ENCODE measurements at places on chromosomes 7 and 10.
A peak's percentile ranks its signal among the peaks of the same experiment; 100 is the strongest.

- DNase-seq: no peak
Measured at GRCh38 chr7:24063721-24064120, 220.3 kb upstream of the NPY start.

DNA sequence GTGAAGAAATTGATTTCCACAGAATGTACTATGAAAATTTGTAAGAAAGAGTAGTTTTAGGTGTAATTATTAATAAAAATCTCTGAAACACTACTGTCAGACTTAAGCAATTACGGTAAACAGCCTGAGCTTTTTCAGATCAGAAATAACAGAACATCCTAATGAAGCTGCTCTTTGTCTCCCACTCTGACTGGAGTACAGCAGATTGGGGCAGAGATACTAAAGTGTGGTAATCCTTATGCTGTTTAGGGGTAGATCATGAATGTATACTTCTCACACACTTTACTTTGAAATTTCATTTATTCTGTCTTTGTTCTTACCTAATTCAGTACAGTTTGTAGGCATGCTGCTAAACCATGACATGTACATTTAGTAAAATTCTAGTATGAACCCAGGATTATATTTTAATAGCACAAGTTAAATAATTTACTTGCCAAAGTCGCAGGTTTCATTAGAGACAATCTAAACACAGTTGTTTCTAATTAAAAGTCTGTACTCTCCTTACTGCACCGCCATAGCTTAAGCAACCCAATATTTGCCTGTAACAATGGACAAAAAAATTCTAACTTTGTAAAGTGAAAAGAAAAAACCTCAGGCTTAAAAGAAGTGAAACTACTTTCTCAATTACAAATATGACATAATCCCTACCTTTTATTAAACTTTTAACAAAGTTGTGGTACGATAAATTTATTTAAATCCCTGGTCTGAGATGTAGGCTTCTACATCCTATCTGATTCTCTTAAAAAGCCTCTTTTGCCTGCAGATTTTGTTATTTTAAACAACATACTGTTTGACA is 88.8 kb downstream of the KMT2E start:
- no peak for DNase-seq

DNA sequence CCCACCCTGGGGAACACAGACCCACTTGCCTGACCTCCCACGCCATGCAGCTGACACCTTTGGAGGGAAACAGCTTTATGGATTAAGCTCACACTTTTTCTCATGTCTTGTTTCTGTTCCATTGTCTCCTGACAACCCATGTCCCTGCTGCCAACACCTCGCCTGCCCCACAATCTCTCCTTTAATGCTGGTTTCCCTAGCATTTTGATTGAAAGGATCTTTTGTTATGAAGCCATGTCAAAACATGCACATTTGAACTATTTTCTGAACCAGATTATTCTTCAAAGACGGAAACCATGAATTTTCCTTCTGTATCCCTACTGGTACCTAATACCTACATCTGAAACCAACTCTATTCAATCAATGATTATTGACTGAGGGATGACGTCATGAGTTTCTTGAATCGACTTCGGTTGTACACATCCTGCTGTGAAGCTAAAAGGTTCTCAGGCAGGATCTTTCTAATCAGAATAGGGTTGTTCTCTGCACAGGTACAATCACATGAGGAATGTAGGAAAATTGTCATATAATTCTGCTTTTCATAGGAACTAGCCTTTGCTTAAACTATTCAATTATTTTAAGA is 106.2 kb upstream of the NEBL start:
- DNase-seq: no peak

DNA sequence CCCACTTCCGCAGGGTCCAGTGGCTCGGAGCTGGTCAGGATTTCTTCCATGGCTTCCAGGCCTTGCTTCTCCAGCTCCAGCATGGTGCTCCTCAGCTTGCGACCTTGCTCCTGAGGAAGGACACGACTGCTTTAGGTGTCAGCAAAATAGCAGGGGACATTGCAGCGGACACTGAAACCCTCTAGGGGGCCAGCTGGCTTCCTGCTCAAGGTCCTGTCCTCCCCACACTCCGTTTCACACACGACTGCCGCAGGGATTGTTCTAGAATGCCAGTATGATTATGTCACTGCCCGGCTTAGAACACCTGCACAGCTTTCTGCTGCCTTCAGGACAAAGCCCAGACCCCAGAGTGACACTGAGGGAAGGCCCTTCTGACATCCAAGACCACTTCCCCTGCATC is 65.6 kb downstream of the SCRN1 start:
- no peak for DNase-seq

GRCh38 chr7:2645274-2645868 is 13.6 kb downstream of the TTYH3 start:
- DNase-seq: no peak

GRCh38 chr7:30612658-30613265 is 18.1 kb downstream of the GARS1 start:
- no peak for DNase-seq

GRCh38 chr10:104045151-104046089 is 40.3 kb downstream of the COL17A1 start:
- DNase-seq: peak; percentile 14

Data from SHP77 (cell line).